ENCODE measurements at places on chromosomes 4 and X.
A peak's percentile ranks its signal among the peaks of the same experiment; 100 is the strongest.

DNA sequence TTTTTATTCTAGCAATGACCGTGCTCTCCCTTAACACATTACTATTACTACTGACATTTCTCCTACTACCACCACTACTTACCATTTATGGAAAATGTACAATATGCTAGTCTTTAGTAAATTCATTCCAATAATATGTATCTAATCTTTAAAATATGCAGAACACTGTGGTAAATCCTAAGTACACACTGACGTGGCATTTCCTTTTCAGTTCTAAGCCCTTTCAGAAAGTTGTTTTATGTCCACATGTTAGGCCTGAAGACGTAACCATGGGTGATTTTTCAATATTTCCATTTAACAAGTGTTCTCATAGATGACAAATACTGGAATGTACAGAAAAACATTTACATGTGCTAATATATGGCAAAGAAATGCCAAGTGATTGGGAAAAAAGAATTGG, 268.6 kb upstream of the SLIT2 start:
- peak; percentile 67 for DNase-seq

DNA sequence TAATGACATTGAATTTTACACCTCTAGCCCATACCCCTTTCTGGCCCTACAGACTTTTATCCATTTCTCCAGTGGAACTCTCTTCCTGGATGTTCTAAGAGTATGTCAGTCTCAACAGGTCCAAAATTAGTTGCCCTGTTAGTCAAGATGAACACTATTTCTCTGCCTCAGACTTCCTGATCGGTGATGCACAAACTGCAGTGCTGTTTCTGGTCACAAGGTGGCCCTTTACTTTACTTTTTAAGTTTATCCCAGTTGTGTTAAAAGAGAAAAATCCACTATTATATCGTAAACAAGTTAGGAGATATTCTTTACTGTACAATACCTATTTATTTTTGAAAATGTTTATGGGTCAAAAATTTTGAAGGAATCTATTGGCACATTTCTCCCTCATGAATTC, 13.1 kb downstream of the TCEAL7 start:
- peak; percentile 67 for DNase-seq

- peak; percentile 74 for DNase-seq
These were observed at the start of gene FAM50A for GRCh38 chrX:154443992-154444754. Gene FAM50A (plus strand): TSS chrX:154444141. CDS start chrX:154444236, 95 bp downstream.

DNA sequence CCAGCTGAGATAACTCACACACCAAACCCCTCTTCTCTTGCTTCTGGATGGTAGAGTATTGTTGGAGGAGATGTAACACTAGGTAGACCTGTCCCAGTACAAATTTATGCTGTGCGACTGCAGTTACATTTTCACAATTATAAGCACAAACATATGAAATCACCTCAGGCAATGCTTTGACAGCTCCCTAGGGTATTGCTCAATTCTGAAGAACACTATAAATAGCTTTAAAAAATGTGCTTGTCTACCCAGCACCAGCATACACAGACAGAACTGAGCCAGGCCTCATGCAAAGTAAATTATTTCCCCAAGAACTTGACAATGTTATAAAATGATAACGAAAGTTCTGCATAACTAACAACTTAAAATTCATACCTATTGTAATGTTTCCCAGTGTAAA, 1999.1 kb upstream of the ADGRL3 start:
- DNase-seq = no peak

DNA sequence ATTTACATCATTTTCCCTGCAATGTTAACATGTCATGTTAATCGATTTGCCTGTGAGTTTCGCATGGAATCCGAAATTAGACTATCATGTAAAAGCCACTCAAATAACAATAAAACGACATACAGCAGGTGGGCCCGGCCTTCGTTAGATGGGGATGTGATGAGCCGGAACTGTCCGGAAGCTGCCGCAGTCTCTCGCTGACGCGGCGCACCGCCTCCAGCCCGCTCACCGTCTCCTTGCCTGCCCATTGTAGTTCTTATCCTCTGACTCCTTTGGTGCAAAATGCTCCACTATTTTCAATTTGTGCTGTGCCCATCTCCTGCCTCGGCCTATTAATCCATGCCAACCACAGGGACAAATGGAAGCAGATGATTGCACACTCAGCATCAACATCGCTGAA, 877.5 kb upstream of the TENM3 start:
- no peak for DNase-seq

DNA sequence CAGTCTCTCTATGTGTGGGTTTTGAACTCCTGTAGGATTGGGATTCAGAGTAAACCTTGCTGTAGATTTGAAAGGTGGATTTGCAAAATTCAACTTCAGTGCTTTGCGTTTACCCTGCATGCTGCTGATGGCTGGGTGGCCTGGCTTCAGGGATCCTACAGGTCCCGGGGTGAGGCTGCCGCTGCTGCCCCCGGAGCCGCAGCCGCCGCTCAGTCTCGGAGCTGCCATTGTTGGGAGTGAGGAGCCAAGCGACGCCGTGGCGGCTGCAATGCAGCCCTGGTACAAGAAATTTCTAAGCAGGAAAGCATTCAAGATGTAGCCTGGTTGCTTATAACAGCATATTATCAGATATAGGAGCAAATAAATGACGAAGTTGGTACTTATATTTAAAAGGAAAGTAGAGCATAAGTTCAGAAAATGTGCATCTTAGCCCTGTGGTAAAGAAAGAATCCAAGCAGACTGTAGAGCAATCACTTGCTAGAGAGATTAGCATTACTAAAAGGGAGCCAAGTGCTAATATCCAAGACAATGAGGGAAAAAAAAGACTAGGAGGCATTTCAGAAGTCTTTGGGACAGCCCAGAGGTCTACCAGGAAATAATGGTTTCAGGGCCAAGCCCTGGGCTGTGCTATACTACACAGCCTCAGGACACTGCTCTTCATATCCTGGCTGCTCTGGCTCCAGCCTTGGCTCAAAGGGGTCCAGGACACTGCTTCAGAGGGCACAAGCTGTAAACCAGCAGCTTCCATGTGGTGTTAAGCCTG, 36.9 kb upstream of the CHIC1 start:
- DNase-seq = no peak

DNA sequence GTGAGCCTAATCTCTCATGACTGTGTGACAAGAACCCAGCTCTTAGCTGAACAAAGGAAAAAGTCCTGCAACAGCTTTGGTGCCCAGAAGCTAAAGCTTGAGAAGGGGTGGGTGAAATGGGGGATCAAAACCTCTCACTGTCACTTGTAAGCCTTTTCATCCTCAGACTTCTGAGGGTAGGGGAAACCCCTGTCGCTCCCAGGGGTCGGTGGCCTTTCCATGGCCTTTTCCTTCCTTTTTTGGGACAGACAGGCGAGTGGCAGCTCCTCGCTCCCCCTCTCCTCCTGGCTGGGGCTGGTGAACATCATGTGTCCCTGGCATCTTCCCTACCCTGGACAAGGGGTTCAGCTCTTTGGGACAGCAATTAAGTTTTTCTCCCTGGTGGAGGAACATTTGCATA, 78.2 kb downstream of the FAM47A start:
- no peak for DNase-seq

DNA sequence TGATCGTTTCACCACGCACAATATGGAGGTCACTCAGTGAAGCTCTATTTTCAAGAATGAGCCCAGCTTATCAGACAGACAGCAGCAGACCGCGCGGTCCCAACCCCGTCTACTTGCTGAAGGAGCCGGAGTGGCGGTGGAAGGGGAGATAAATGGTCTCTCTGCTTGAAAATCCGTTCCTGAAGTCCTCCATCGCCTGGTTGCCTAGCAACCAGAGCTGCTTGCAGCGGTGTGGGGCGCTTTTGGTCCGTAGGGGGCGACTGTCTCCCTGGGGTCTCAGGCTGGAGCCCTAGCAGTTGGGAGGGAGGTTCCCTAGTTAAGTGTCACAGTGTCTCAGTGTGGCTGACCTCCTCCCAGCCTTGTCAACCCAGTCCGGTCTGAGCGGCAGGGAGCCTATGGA, 8.3 kb upstream of the DLG3 start:
- DNase-seq = peak; percentile 9

GRCh38 chr4:58113126-58113525, 1002.9 kb upstream of the IGFBP7 start:
- no peak for DNase-seq

DNA sequence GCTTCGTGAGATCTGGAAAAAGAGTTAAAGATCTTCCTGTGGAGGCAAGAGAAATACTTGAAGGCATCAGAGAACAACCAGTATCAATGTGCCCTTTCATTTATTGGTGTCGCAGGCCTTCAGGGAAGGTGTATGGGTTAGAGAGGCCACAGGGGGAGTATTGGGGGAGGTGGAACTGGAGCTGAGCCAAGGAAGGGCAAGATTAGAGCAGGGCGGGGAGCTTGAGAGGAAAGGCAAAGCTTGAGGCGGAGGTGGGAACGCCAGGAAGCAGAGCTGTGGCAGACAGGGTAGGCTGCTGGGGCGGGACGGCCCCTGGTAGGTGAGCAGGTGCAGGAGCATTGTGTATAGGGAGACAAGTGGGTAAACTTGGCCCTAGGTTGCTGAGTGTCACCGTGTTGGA, 329.9 kb downstream of the ARHGAP10 start:
- no peak for DNase-seq

DNA sequence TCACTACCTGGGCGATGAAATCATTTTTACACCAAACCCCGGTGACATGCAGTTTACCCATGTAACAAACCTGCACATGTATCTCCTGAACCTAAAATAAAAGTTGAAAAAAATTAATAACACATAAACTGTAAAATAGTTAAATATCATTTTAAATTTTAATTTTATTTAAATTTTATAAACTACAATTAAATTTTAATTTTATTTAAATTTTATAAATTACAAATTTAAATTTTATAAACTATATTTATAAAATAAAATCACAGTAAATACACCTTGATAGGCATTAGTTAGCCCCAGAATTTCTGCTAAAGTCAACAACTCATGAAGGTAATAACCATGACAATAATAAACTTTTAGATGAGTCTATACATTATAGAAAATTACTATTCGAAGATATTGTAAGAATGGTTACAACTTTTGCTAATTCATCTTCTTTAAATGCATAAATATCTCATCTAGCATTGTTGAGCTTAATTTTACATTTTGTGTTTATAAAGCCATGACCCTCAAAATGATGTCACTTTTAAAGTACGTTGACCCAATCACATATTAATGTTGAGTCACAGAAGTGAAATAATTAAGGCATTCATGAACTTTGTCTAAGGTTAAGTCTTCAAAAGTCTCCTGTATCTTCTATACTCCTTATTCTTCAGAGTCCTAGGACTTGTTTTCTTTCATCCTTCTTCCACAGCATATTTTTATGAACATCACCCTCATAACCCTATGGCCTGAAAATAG, 755.8 kb upstream of the LCORL start:
- no peak for DNase-seq

DNA sequence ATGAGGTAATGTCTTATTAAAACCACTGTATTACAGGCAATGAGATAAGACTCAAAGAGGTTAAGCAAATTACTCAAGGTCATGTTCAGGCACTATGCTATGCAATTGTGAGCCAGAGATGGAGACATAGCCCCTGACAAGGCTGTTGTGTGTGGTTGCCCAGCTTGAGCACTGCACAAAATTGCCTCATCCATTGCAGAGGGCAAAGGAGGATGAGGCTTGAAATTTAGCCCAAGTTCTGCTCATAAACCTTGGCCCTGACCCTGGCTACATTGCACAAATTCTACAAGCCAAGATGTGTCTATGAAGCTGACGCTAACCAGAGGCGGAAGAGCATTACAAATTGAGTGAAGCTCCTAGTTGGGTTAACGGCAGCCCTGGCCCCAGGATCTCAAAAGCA, 65.6 kb upstream of the PGM2 start:
- DNase-seq = no peak

GRCh38 chrX:20796450-20796849, 529.7 kb upstream of the RPS6KA3 start:
- DNase-seq = no peak

- peak; percentile 7 for DNase-seq
These were observed 112.2 kb downstream of the DHX15 start for GRCh38 chr4:24472161-24472510.

DNA sequence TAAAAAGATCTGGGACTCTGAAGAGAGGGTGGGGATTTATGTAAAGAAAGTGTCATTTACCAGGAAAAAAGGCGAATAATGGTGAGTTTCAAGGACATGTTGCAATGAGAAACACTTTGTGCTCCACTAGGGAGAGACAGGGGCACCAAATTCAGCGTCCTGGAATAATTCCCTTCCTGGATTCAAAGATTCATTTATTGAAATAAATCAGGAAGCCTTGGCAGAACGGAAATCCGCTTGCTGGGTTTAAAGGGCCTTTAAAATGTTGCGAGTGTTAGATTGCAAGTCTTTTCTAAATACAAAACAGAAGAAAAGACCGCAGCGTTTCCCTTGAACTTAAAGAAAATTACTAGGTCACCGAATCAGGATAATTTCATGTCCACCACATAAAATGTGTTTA, 3.8 kb upstream of the ZIC3 start:
- no peak for DNase-seq

- peak; percentile 86 for DNase-seq
These were observed 35.7 kb downstream of the LDB2 start for GRCh38 chr4:16862697-16863096.

GRCh38 chrX:143401160-143401559, 116.1 kb downstream of the SPANXN3 start:
- DNase-seq = no peak

DNA sequence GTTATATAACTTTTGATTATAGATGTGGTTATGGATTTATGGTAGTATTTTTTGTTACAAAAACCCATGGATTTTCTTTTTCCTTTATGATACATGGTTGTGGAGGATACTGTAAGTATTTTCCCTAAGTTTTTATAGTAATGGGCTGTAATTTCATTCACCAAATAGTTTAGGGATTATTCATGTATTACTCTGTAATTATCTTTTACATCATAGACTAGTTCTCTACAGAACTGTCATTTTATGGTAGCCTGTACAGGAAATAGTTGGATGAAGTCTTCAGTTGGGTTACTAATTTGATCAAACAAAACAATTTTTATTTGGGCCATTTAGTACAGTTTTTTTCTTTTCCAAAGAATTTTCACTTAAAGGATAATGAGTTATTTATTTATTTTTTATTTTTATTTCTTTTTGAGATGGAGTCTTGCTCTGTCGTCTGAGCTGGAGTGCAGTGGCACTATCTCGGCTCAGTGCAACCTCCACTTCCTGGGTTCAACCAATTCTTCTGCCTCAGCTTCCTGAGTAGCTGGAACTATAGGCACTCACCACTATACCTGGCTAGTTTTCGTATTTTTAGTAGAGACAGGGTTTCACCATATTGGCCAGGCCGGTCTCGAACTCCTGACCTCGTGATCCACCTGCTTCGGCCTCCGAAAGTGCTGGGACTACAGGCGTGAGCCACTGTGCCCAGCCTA, 42.1 kb downstream of the RBPJ start:
- no peak for DNase-seq

All from dermis blood vessel endothelial cell (primary cell).